Tibial artery (tissue), 4 donors: ENCODE measurements at places on chromosomes 13 and 19.

GRCh38 chr19:8610936-8611300 lies 403 bp upstream of the ADAMTS10 start:
- DNase-seq: no peak
- peak overlapping the region; percentile 87 for H3K27ac ChIP-seq
- H3K27me3 ChIP-seq: no peaks in the 10 kb centered on the region
- no peaks in the 10 kb centered on the region for H3K36me3 ChIP-seq
- peak overlapping the region; percentile 82 for H3K4me3 ChIP-seq

- DNase-seq: peak; percentile 94
- peaks cover 4% of the 10 kb centered on the region for H3K36me3 ChIP-seq
These were observed 7.1 kb upstream of the CIRBP start for GRCh38 chr19:1261798-1262622.

- H3K27me3 ChIP-seq: no peaks in the 10 kb centered on the region
- no peaks in the 10 kb centered on the region for H3K36me3 ChIP-seq
- H3K27ac ChIP-seq: no peak overlapping the region
- no peak for DNase-seq
These were observed 550 bp upstream of the DLL3 start for GRCh38 chr19:39497996-39498797.

GRCh38 chr13:53038993-53039392 lies 10.4 kb downstream of the OLFM4 start:
- H3K27me3 ChIP-seq: no peaks in the 10 kb centered on the region
- no peak for DNase-seq
- H3K36me3 ChIP-seq: no peaks in the 10 kb centered on the region
- H3K27ac ChIP-seq: no peak overlapping the region

GRCh38 chr13:114078461-114079451 lies 53.7 kb downstream of the RASA3 start:
- peak overlapping the region; percentile 30 for H3K27ac ChIP-seq
- no peaks in the 10 kb centered on the region for H3K36me3 ChIP-seq
- no peaks in the 10 kb centered on the region for H3K27me3 ChIP-seq
- no peak overlapping the region for H3K4me3 ChIP-seq

DNA sequence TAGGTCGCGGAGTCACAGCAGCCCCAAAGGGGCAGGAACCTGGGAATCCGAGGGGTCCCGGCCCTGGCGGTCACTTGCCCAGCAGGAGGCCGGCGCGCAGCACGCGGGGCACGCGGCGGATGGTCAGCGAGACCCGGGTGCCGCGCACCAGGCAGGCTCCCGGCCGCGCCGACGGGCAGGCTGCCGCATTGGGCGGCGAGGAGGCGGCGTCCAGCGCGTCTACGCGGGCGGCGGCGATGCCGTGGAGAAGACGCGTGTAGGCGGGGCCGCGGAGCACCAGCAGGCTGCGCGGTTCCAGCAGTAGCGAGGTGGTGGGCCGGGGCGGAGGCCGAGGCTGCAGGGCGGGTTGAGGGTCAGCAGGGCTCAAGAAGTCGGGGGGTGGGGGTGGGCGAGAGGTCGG lies 607 bp upstream of the SYNE4 start:
- H3K36me3 ChIP-seq: no peaks in the 10 kb centered on the region
- H3K4me3 ChIP-seq: peak overlapping the region; percentile 56
- no peaks in the 10 kb centered on the region for H3K27me3 ChIP-seq
- H3K4me1 ChIP-seq: no peaks in the 10 kb centered on the region

DNA sequence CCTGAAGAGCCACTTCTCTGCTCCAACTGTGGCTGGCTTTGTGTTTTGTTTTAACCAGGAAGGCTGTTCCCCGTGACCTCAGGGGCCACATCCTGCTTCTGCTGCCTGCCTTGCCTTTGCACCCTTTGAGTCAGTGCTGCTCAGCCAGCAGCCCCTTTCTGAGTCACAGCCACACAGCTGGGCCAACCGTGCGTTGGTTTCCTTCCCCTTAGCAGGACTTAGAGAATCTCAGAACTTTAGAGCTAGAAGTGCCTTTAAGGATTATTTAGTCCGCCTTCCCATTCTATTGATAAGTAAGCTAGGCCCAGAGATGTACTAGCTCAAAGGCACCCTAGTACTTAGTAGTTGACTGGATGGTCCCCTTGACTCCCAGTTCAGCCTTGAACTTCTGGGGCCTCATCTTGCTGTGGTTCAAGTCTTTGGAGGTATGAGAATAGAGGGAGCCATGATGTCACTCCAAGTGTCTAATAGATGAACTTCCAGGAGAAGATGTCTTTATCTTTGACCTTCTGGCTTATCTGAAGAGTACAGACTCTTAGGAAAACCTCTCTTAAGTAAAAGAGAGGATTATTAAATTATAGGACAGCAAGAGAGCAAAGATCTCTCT lies 8.0 kb downstream of the RGCC start:
- no peak overlapping the region for H3K4me3 ChIP-seq
- peak; percentile 64 for DNase-seq
- H3K27me3 ChIP-seq: no peaks in the 10 kb centered on the region
- peaks cover 12% of the 10 kb centered on the region for H3K4me1 ChIP-seq
- peaks cover 43% of the 10 kb centered on the region for H3K36me3 ChIP-seq

DNA sequence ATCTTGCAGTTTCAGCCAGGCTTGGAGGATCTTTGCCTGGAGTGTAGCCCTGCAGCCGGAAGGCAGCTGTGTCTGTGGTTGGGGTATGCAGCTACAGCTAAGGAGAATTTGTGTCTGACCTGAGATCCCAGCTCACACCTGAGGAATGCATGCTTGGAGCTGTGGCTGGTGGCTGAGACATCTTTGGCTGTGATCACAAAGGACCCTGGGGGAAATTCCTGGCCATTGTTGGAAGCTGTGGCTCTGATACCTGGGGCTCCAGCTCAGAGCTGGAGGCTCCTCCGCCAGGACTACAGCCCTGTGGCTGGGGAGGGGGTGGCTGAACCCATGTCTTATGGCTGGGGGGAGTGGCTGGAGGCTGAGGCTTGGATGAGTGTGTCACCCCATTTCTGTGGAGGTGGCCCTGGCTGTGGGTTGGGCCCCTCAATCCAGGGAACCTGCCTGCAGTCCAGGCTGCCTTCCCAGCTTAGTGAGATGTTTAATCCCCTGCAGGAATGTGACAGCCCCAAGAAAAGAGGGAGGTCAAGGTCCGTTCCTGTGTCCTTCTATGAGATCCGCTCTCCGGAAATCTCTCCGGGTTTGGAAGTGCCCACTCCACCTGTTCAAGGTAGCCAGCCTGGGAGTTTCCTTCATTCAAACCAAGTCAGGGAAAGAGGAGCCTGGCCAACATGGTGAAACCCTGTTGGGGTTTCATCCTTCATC lies 27.6 kb downstream of the ARHGEF18 start:
- no peak overlapping the region for H3K27ac ChIP-seq
- no peak for DNase-seq
- H3K4me3 ChIP-seq: no peak overlapping the region

GRCh38 chr19:33293255-33294057 lies 8.9 kb downstream of the CEBPA start:
- no peak overlapping the region for H3K4me3 ChIP-seq
- H3K27ac ChIP-seq: no peak overlapping the region
- DNase-seq: no peak
- no peaks in the 10 kb centered on the region for H3K36me3 ChIP-seq

- no peak overlapping the region for H3K27ac ChIP-seq
- no peaks in the 10 kb centered on the region for H3K27me3 ChIP-seq
- peaks cover 6% of the 10 kb centered on the region for H3K4me1 ChIP-seq
These were observed 293.6 kb downstream of the DNAJC15 start for GRCh38 chr13:43316946-43317353.

DNA sequence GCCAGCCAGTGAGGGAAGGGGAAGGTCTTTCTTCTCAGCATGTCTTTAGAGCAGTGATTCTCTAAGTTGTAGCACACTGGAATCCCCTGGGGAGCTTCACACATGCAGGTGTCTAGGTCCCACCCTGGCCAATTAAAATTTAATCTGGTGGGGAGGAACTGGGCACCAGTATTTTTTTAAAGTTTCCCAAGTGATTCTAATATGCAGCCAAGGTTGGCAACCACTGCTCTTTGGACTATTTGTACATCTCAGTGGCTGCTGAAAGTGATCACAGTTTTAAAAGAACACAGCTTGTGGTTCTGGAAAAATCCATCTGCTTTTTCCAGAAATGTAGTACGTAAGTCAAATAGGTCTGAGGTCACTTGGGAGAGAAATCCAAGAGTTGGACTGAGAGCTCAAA lies 10.7 kb upstream of the KATNAL1 start:
- no peaks in the 10 kb centered on the region for H3K36me3 ChIP-seq
- peaks cover 7% of the 10 kb centered on the region for H3K4me1 ChIP-seq
- no peaks in the 10 kb centered on the region for H3K27me3 ChIP-seq
- DNase-seq: no peak
- H3K4me3 ChIP-seq: no peak overlapping the region
- no peak overlapping the region for H3K27ac ChIP-seq

DNA sequence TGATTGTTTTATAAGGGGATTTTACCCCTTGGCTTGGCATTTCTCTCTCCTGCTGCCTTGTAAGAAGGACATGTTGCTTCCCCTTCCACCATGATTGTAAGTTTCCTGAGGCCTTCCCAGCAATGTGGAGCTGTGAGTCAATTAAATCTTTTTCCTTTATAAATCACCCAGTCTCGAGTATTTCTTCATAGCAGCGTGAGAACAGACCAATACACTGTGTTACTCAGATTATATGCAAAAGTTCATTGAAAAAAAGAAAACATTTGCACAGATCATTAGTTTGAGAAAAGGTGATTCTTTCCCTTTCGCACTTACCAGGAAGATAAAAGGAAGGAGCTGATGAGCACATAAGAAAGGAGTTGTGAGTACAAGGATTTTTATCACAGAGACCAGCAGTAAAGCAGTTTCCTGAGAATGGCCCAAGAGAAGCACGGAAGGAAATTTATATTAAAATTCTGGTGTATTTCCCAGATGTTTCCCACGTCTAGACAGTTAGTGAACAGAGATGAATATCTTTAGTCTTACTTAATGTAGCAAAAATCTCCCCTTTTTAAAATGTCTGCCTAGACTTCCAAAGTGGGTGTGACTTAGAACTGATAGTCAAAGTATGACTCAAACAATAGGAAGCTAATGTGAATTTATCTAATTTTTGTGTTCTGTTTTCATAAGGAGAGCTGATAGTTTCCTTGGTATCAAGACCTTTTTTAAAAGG lies 431.8 kb upstream of the SGCG start:
- DNase-seq: no peak
- H3K27ac ChIP-seq: no peak overlapping the region
- no peaks in the 10 kb centered on the region for H3K4me1 ChIP-seq
- H3K27me3 ChIP-seq: no peaks in the 10 kb centered on the region
- H3K36me3 ChIP-seq: no peaks in the 10 kb centered on the region
- no peak overlapping the region for H3K4me3 ChIP-seq

DNA sequence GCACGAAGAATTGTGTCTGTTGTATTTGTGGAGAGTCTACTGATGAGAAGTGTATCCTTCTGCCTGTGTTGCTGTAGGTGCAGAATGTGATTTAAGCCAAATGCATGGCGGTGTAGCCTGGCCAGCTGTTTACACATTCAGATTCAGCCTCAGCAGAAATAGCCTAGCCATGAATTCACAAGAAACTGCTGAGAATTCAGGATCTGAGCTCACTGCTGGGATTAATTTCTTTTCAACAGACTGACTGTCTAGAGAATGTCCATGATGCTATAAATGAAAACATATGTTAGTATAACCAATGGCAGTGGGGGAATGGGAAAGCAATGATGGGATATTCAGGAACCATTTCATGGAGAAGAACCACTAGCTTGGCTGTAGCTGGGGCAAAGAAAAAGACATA lies 77.4 kb upstream of the RNF113B start:
- H3K4me3 ChIP-seq: no peak overlapping the region
- H3K27ac ChIP-seq: no peak overlapping the region
- H3K27me3 ChIP-seq: no peaks in the 10 kb centered on the region
- no peaks in the 10 kb centered on the region for H3K36me3 ChIP-seq

- no peak overlapping the region for H3K4me3 ChIP-seq
- peak overlapping the region; percentile 44 for H3K27ac ChIP-seq
- H3K4me1 ChIP-seq: peaks cover 22% of the 10 kb centered on the region
These were observed 57.1 kb downstream of the ALOX5AP start for GRCh38 chr13:30792285-30793000.

GRCh38 chr19:34500656-34501120 lies 19.1 kb downstream of the WTIP start:
- peaks cover 15% of the 10 kb centered on the region for H3K4me1 ChIP-seq
- no peak overlapping the region for H3K4me3 ChIP-seq
- H3K36me3 ChIP-seq: peaks cover 36% of the 10 kb centered on the region

GRCh38 chr13:48494874-48495273 lies 38.0 kb downstream of the RCBTB2 start:
- H3K4me1 ChIP-seq: no peaks in the 10 kb centered on the region
- DNase-seq: no peak
- H3K27me3 ChIP-seq: no peaks in the 10 kb centered on the region
- H3K27ac ChIP-seq: no peak overlapping the region
- peaks cover 11% of the 10 kb centered on the region for H3K36me3 ChIP-seq

DNA sequence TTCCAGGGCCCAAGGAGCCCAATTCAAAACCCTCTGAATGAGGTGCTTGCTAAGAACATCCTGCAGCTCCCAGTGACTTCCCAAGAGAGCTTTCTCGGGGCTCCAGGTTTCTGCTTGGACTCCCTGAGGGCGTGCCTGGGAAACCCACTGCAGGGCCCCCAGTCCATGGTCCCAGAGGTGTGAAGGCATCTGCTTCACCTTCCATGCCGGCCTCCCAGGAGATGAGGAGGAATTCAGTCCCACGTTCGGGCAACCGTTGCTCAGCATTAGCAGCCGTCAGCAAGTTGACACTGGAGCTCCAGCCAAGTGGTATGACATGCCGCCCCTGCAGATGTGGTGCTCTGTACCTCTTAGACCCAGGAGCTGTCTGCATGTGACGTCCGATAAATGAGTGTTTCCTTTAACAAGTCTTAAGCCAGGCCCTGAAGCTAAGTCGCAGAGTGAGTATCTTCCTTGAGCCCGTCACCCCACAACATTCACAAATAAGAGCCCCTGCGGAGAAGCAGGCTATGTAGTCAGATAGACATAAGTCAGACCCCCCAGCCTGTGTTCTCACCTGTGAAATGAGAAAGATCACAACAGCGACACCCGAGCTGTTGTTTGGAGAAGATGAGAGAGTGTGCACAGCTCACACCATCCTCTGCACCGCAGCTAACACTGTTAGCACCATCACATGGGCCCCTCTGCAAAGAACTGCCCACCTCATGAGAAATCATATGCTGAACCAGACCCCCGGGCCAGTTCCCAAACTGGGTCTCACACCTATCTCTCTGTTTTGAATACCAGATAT lies 150.3 kb downstream of the KATNAL1 start:
- no peak overlapping the region for H3K27ac ChIP-seq
- DNase-seq: no peak
- H3K4me1 ChIP-seq: no peaks in the 10 kb centered on the region
- no peak overlapping the region for H3K4me3 ChIP-seq
- H3K36me3 ChIP-seq: no peaks in the 10 kb centered on the region
